ENCODE measurements at places on chromosomes 3 and 15.

DNA sequence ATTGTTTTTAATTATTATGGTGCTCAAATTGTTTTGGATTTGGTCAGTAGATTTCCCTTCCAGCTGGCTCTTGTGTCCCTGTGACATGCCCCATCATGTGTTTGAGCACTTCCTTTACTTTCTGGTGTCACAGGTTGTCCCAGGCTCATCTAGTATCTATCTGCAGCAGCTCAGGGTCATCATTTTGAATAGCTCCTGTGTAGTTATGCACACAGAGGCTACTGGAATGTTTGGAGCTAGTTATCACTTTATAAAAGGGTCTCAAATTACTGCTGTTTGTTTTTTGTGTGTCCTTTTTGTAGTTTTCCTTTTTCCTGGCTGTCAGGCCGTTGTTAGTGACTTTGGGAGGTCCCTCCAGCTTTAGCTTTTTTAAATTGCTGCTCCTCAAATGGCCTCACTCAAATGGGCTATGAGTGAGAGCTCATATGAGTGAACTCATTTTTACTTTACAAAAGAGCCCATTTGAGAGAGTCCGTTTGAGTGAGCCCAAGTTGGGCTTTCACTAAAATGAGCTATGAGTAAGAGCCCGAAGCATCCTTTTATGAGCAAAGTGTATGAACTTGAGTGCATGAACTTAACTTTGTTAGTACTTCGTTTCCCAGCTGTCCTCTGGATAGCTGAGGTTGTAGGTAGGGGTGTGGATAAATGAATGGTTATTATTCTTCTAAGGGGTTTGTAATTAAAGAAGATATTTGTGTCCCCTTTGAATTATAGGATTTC, 43.8 kb downstream of the SQOR start:
- no peak for DNase-seq

GRCh38 chr15:71729319-71729718, 81.0 kb upstream of the NR2E3 start:
- DNase-seq = no peak

GRCh38 chr3:42267878-42268277, 1.9 kb upstream of the CCK start:
- no peak for DNase-seq

- DNase-seq = no peak
Observed at GRCh38 chr3:150107429-150108175, 136.9 kb upstream of the PFN2 start.

DNA sequence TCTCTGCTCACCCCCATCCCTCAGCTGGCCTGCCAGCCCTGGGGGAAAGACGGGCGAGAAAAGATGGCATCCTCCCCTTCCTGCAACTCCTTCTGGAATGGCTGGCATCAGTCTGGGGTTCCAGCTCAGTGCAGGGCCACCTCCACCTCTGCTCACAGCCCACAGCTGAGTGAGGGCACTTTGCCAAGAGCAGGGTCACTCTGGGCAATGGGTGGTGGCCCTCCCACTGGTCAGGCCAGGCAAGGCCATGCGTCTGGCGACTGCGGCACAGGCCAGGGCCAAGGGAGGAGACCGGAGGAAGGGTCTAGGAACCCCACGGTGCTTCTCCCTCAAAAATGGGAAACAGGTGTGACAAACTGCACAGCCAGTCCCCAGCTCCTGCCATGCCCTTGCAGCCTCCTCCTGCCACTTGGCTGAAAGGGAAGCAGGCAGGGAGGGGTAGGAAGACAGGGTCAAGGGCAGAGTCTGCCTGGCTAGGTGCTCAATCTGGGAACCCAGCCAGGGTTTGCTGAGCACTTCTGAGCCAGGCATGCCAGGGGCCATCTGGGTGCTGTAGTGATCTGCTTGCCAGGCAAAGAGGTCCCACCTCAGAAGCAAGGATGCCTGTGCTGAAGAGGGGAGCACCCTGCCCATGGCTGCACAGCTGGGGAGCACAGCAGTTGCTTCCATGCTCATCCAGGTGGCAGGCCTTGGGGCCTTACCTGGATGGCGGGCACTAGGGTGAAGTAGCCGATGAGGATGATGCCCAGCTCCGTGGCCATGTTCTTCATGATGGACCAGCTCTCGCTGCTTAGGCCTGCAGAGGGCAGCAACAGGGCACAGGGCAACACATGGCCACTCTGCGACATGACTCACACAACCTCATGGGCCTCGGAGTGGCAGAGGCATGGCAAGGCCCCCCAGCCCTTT, 41.2 kb downstream of the PTPN23 start:
- peak; percentile 39 for DNase-seq

- no peak for DNase-seq
Observed at GRCh38 chr3:154749514-154749913, 319.5 kb upstream of the GPR149 start.

DNA sequence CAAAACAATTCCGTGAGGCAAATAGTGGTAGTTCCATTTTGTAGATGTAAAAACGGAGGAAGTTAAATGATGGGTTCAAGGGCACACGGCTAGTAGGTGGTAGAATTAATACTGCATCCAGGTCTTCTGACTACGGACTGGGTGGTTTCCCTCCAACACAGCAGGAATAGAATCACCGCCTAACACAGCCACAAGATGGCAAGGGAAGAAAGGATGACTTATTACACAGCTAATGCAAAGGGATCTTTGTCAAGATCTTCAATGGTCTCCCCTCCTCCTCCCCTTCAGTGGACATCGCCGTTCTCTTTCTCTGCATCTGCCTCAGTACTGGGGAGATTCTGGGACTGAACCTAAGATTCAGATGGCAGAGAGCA, 524 bp upstream of the TOPBP1 start:
- DNase-seq = peak; percentile 24

- no peak for DNase-seq
Observed at GRCh38 chr15:60396560-60396957, 1.2 kb downstream of the ANXA2 start.

- DNase-seq = no peak
Observed at GRCh38 chr3:126714921-126715320, 10.9 kb downstream of the CHCHD6 start.

DNA sequence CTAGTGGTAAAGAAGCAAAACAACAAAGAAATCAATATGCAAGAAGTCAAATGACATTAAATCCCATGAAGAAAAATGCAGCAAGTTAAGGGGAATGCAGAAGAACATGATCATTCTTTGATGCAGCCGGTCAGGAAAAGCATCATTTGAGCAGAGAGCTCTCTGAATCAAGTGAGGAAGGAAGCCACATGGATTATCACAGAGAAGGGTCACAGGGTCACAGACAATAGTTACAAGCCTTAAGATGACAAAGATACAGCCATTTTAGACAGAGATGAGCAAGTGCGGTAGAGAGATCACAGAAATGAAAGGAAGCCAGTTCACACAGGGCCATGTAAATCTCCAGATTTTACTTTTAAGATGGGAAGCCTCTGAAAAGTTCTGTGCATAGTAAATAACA, 43.9 kb downstream of the UBE3A start:
- no peak for DNase-seq

- no peak for DNase-seq
Observed at GRCh38 chr3:135272026-135272669, 477.1 kb downstream of the EPHB1 start.

DNA sequence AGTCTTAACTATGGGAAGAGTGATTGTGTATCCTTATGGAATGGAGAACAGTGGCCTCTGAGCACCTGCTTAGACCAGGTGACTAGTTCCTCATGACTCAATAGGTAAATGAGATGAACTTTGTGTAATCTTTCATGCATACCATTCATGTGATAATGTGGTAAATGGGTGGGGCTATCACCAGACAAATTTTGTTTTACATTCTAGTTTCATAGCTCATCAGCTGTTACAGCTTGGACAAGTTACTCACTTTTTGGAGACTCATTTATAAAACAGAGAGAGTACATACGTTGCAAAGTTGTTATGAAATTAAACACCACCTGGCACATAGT, 103.7 kb upstream of the TGFBR2 start:
- DNase-seq = peak; percentile 82

DNA sequence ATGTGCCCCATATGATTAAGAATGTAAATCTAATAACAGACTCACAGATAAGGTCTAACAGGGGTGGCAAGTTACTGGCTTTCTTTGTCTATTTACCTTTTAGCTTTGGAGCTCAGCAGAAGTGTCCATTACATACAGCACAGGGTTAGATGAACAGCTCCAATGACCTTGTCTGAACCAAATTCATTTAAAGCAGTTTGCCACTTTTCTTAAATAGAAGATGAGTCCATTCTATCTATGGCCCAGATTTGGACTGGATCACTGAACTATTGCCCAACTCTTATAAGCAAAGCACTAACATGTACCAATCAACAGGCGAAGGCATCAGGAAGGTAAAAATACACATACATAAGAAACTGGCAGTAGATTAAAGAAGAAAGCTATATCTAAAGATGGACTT, 214.4 kb downstream of the TIGIT start:
- DNase-seq = no peak

DNA sequence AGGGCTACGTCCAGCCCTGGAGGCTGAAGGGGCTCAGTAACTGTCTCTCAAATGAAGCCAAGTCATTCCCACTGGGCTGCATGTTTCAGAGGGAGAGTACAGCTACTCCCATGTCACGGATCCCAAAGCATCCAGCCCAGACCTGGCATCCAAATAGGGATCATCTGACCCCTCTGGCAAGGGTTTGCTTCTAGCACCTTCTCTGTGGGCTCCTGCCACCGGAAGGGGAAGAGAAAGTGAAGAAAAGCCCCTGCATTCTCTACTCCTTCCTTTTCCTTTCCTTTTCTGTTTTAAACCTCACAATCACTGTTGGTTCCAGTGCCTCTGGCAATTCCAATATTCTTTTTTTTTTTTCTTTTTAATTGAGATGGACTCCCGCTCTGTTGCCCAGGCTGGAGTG, 64.5 kb upstream of the CTSH start:
- DNase-seq = no peak

DNA sequence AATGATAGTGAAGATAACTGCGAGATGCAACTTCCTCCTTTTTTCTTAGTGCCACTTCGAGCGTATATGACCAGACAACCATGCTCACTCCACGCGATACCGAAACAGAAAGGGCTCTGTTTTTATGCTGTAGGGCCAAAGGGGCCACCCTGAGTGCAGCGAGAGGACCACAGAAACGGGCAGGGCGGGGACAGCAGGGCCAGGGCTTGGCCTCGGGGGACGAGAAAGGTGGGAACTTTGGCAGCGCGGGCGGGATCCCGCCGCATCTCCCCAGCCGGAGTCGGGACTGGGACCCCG, 483 bp downstream of the VPS13C start:
- DNase-seq = peak; percentile 48

- no peak for DNase-seq
Observed at GRCh38 chr3:183811638-183812037, 13.7 kb downstream of the MAP6D1 start.

DNA sequence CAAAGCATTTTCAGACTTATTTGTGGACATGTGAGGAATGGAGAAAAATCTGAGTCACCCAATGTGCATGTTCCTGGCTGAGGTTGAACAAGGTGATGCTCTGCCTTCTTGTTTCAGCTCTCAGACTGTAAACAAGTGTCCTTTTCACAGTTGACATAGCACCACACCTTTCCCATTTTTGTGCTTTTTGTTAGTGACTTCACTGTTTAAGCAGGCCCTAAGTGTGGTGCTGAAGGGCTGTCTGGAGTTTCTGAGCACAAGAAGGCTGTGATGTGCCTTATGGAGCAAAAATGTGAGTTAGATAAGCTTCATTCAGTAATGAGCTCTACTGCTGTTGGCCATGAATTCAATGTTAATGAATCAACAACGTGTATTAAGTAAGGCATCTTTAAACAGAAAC, 20.4 kb downstream of the ABI3BP start:
- DNase-seq = peak; percentile 36

DNA sequence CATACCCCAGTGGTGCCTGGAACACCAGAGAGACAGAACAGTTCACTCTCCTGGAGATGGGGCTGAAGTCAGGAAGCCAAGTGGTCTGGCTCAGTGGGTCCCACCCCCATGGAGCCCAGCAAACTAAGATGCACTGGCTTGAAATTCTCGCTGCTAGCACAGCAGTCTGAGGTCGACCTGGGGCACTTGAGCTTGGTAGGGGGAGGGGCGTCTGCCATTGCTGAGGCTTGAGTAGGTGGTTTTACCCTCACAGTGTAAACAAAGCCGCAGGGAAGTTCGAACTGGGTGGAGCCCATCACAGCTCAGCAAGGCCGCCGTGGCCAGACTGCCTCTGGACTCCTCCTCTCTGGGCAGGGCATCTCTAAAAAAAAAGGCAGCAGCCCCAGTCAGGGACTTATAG, 272.0 kb downstream of the KLF13 start:
- DNase-seq = peak; percentile 4

- DNase-seq = peak; percentile 65
Observed at GRCh38 chr3:150352931-150353330, 55.2 kb upstream of the TSC22D2 start.

- DNase-seq = peak; percentile 48
Observed at GRCh38 chr3:9750556-9751411, 1.0 kb downstream of the OGG1 start.

- DNase-seq = no peak
Observed at GRCh38 chr15:52683580-52683979, 4.4 kb upstream of the ATOSA start.

- DNase-seq = no peak
Observed at GRCh38 chr15:29556380-29556779, 265.9 kb downstream of the TJP1 start.

- no peak for DNase-seq
Observed at GRCh38 chr15:78177447-78177873, 28.3 kb downstream of the IDH3A start.

GRCh38 chr3:27326629-27327545, 42.3 kb downstream of the NEK10 start:
- peak; percentile 91 for DNase-seq

DNA sequence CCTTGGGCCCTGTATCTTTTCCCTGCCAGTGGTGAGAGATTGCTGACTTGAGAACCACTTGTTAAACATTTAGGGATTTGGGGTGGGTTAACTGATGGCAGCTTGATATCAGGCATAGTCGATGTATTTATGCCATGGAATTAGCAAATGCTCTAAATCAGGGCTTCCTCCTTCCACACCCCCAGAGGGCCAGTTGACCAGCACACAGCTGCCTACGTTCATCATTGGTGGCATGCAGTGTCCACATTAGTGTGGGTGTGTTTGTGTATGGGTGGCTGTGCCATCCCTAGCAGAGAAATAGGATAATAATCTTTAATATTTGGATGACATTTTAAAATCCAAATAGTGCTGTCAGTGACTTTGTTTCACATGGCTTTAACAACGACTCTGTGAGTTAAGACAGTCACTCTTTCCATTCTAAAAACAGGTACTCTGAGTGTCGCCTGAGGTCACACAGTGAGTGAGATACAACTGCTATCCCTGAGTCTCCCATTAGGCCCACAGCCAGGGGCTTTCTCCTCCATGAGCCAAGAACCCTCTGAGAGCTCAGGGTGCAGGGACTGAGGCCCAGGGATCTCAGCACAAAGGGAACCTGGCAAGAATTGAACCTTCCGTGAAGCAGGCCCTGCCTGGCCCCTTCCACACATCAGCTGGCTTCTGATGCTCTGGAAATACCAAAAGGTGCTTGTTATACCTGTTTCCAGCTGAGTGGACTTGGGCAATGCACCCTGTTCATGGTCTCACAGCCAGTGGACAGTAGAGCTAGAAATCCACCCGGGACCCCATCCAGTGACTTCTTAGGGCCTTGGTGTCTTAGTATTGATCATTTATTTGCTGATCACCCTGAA, 4.3 kb upstream of the LTF start:
- DNase-seq = no peak
